Testis (tissue), 5 donors: ENCODE measurements at places on chromosomes 6 and 20.
A peak's percentile ranks its signal among the peaks of the same experiment; 100 is the strongest.

- DNase-seq = no peak
Measured at GRCh38 chr6:15338476-15338875, 92.6 kb downstream of the JARID2 start.

GRCh38 chr20:40978761-40979160, 49.9 kb upstream of the TOP1 start:
- no peak for DNase-seq

GRCh38 chr20:8901237-8902025, 167.5 kb upstream of the PLCB4 start:
- DNase-seq = peak; percentile 70

- peak; percentile 82 for DNase-seq
Measured at GRCh38 chr6:7468382-7469081, 72.9 kb upstream of the DSP start.

DNA sequence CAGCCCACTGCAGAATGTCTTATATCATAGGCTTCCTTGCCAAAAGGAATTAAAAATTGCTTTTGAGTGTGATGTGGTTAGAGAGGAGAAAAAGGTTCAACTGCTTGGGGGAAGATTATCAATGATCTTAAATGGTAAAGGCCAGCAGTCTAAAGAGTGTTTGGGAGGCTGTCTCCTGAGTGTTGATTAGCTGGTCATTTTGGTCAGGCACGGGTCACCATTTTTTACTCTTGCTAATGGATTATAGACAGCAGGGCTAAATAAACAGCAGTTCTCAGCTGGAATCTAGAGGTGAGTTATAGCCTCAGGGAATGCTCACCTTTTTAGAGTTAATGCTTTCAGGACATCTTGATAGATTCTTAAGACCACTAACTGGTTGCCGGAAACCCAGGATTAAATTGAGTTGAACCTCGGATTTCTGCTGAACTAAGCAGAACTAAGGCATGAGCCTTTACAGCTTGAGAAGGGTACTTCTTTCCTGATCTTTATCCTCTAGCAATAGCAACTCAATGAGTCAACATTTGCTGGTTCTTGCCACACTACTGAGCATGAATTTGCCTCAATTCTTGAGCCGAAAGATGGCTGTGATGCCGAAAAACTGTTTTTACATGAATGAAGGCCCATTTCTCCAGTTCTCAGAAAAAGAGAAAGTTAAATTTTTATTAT, 120.4 kb downstream of the LRRC1 start:
- no peak for DNase-seq

GRCh38 chr20:25178563-25179438, 16.7 kb upstream of the ENTPD6 start:
- no peak for DNase-seq

- no peak for DNase-seq
Measured at GRCh38 chr6:16656451-16656850, 104.8 kb downstream of the ATXN1 start.

DNA sequence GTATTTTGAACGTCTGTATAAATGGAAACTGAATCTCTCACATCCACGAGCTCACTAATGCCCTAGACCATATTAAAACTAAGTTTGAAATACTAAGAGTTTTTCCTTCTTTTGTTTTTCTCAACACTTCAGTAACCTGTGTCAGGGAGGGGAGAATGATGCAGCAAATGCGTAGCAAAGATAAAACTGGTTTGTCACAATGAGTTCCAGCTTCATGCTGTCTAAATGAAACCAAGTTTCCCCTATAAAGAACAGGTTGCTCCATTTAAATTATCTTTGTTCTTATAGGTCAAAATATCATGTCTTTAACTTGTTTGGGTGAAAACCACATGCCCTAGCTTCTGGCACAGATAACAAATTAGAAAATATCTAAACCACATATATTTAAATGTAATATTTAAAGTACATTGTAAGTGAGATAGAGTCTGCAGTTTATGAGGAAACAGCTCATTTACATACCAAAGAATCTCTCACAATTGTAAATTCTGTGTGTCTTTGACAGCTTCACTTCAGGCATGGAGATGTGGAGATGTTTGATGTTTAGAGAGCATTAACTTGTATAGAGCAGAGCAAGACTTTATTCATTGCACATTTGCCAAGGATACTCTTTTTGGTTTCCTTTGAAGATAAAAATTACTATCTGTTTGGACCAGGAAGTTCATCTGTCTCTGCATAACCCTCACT, 7.3 kb downstream of the TRDN start:
- no peak for DNase-seq

DNA sequence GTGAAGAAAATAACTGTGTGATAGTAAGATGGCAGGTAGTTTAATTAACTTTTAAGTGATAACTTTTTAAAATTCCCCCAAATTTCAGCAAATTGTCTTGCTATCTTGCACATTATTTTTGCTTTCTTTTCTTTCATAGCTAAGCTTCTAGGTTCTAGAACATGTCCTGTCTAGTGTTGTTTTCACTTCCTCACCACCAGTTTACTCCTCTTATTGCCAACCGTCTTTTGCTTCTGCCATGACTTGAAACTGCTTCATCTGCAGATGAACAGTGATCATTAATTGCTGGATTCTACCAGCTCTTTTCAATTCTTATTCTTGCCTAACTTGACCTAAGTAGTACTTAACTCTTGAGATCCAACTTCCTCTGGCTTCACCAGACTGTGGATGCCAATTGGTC, 137.8 kb downstream of the CENPW start:
- no peak for DNase-seq

- no peak for DNase-seq
Measured at GRCh38 chr6:96777113-96777512, 60.2 kb downstream of the GPR63 start.

DNA sequence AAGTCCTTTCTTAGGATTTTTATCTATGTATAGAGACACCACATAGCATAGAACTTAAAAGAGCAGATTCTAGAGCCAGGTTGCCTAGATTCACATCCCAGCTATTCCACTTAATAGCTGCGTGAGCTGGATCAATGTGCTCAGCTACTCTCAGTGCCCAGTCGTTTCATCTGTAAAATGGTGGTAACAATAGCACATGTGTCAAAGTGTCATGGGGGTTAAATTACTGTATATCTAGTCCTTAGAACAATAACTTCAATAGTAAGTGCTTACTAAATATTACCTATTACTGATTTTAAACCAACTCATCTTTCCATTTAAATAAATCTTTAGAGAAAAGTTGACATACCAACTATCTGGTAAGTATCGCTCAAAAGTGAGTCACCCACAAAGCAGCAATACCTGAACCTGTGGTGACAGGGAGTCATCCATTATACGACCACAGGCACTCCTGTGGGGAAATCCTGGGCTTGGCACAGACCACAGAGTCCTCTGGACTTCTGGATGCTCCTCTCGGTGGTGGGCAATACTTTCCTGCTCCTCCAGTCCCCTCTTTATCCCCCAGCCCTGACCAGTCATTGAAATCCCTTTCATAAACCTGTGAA, 154.8 kb downstream of the PDSS2 start:
- DNase-seq = no peak

GRCh38 chr6:161954699-161955276, 680.9 kb upstream of the AGPAT4 start:
- DNase-seq = peak; percentile 23

- DNase-seq = no peak
Measured at GRCh38 chr20:25605148-25605547, 18.7 kb downstream of the NANP start.

DNA sequence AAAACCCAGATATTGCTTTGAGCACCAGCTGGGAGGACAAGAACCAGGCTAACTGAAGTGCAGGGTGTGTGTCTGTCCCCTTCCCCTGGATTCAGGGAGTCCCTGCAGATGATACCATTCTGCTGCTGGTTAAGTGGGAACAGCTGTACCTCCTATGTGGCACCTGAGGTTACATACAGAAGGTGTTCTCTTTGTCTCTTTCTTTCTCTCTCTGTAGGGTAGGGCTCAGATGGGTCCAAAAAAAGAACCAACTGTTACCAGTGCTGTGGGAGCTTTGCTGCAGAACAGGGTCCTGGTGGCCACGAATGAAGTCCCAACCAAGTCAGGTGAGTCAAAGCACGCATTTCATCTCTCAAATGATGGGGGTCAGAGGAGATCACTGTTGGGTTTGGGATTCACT, 38.6 kb downstream of the ZC2HC1B start:
- no peak for DNase-seq

GRCh38 chr6:157755746-157756411, 67.2 kb upstream of the SNX9 start:
- no peak for DNase-seq

DNA sequence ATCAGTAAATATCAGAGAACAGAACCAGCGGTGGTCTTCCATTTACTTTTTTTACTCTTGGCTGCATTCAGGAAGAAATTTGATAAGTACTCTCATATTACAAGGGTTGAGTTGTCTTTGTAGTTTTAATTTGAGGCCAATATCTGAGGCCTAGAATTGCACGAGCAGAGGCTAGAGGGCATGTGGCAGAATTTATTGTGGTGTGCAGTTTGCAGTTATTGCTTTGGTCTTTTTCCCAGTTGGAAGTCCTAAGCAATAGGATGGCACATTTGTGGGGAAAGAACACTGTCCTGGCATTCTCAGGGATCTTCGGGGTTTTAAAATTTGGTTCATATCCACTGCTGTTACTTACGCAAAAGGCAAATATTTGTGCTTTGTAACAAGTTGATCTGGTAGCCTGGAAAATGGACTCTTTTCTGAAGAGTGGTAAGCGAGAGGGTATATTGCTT, 66.0 kb downstream of the CTNNBL1 start:
- DNase-seq = no peak

GRCh38 chr6:144307880-144308279, 22.7 kb downstream of the UTRN start:
- no peak for DNase-seq

DNA sequence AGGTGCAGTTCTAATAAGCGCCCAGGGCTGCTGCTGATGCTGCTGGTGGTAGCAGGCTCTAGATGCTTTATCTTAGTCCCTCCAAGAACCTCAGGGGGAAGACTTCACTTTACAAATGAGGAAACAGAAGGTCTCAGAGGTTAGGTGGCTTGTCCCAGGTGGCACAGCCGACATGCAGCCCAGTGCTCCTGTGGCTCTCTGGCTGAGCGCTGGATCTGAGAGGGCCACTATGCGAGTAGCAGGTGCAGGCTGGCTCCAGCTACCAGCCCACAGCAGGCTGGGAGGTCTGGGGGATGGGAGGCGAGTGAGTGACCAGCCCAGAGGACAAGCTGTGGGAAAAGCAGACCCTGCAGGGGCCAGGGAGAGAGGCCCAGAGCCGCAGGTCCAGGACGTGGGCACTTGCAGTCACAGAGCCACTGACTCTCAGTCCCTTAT, 90.9 kb downstream of the PRND start:
- no peak for DNase-seq

GRCh38 chr20:40895182-40895581, 133.4 kb upstream of the TOP1 start:
- DNase-seq = no peak

DNA sequence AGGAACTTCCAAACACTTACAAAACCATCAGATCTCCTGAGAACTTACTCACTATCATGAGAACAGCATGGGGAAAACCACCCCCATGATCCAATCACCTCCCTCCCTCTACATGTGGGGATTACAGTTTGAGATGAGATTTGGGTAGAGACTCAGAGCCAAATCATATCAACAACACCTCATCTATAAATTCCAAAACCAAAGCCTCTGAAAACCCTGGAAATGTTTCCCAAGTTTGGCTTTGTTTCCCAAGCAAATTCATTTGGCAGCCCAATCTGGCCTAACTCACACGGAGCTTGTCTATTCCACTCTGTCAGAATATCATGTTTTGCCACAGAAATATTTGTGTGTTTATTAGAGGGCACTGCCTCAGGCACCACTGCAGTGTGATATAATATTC, 142.6 kb downstream of the COL9A1 start:
- DNase-seq = no peak

GRCh38 chr20:48287021-48287494, 501.8 kb upstream of the SULF2 start:
- DNase-seq = peak; percentile 74

DNA sequence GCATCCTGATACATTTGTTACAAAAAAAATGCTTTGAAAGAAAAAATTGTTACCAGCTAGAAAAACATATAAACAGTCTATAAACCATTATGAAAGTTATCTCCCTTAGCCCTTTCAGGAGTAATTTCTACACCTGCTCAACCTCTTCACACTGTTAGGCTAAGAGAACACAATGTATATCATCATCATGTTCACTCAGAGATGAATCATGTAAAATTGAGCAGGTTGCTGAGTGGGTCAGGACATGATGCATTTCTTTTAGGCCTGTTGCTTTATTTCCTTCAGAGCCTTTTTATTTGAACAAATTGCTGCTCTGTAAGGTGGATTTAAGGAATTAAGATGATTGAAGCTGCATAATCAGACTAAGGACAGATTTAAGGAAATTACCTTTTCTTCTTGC, 531.3 kb upstream of the MAN1A1 start:
- no peak for DNase-seq

- DNase-seq = no peak
Measured at GRCh38 chr6:1597121-1597744, 12.5 kb upstream of the FOXC1 start.

- no peak for DNase-seq
Measured at GRCh38 chr20:17948442-17948841, 20.2 kb downstream of the SNX5 start.

- peak; percentile 65 for DNase-seq
Measured at GRCh38 chr6:152380993-152381898, 255.9 kb downstream of the SYNE1 start.

DNA sequence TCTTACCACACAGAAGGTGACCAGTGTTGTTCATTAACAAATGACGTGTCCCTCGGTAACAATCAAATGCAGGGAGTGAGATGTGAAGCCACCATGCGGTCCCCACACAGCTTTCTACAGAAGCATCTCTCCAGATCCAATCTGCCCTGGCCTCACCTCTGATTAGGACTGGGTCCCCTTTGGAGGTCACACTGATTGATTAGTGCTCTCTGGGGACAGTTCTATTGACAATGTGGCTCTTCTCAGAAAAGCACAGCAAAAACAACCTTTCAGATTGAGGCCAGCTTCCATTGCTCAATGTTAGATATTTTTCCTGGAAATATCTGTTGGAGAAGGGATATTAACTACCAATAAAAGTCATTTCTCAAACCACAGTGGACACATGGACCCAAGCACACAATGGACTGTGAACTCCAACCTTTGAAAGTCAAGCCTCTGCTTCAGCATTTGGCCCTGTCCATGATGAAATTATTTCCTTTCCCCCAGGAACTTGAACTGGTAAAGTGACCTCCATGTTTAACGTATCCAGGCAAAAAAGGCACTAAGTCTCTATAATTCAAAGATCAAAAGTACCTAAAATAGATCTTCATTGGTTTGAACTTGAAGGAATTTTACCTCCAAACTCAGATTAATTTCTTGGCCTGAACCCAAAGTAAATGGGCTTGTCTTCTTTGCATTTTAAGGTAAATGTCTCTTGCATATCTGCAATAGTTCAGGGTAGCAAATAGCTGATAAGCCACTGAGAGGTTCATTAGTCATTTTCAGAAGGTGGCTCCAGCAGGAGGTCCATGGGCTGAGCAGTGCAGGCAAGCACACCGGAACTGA, 118.5 kb downstream of the FOXA2 start:
- DNase-seq = no peak

GRCh38 chr6:84774157-84774984, 10.0 kb upstream of the TBX18 start:
- DNase-seq = peak; percentile 69

- no peak for DNase-seq
Measured at GRCh38 chr6:35550437-35550836, 37.7 kb upstream of the TULP1 start.
